ENCODE measurements at places on chromosomes 11 and 22.

DNA sequence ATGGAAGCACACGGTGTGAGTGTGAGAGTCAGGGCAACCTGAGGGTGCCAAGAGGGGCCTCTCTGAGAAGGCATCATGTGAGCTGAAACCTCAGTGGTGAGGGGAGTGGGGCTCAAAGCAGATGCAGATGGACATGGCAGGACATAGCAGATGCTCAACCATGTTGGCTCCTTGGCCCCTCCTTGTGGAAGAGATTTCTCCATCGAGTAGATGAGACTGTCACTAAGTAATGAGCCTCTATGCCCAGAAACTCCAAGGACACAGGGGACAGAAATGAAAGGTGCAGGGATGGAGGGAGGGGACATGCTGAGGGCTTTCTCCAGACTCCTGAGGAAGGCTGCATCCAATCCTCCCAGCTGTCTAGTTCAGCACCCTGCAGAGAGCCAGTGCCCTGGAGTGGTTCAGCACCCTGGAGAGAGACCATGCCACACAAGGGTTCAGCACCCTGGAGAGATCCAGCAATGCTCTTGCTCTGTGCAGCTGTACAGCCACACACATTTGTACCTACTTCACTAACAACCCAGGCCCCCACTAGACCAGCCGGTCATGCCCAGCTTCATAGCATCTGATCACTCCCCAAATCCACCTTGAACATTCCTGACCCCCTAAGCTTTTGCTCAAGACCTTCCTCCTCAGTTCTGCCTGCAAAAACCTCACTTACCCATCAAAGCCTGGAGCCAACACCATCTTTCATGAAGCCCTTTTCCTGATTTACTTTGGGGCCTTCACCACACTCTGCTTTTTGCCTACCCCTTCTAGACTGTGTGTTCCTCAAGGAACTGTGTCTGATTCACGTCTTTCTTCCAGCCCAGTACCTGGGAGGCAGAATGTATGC, 252.0 kb downstream of the CTTN start:
- no peak for DNase-seq

DNA sequence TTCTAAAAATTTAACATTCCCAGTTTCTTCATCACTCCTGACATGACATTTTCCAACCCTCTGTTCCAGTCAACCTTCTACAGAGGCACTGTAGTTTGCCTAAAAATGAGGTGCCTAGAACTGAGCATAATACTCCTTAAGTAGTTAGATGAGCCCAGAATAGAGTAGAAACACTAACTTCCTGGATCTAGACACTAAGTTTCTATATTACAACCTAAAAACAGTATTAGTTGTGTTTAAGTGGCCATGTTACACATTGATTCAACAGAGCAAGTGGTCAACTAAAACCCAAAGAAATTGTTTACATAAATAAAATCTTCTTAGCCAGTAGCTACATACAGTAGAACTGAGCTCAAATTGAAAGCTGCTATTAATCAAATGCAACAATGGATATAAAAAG, 1.3 kb downstream of the HPS5 start:
- DNase-seq: no peak

DNA sequence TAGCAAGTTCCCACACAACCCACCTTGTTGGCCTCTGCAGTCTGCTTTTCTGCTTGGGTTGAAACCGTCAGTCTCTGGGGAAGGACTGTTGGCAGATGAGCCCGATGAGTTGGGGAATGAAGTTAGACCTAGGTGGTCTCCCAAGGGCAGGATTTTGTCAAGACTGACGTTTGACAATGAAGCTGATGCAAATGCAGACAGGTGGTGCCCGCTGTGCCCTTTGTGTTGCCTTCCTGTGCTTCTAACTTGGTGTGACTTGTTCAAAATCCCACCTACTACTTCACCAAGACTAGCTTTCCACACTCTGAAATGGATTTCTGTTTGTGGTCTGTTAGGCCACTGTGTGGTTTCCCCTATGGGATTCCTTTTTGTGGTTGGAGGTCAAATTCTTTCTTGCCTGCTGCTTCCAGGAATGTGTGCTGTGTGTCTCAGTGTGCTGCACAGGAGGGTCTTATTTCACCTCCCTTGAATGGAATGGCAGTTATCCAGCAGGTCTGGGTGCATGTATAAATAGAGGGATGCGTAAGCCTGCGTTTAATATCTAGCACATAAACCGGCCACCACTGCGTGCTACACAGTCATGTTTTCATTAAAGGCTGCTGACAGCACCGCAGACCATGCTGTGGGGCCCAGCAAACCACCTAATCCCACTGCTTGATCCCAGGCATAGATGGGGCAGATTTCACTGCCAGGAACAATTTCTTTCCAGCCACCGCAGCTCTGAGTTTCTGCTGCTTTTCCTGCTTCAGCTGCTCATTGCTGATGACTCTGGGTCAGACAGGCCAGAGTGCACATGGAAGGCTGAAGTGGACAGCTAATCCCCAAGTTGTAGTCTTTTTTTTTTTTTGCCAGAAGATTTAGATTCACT, 44.8 kb downstream of the ADAMTS8 start:
- DNase-seq: no peak

DNA sequence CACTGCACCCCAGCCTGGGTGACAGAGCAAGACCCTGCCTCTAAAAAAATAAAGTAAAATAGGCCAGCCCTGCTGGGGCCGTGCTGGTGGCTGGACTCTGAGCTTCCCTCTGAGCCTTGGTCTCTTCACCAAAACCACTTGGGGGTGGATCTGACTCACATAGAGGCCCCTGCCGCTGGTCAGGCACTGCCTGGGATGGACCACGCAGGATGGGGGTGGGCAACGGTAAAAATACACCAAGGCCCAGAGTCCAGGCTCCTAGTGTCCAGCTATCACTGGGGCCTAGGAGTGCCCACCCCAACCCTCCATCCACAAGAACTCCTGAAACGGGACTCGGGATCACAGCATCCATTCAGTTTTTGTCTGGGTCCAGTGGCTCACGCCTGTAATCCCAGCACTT, 12.3 kb upstream of the UPK3A start:
- DNase-seq: no peak

- no peak for DNase-seq
These were observed 10.2 kb upstream of the ST3GAL4 start for GRCh38 chr11:126345283-126345682.

- DNase-seq: no peak
These were observed 47.6 kb upstream of the OLFML1 start for GRCh38 chr11:7437696-7438095.

- no peak for DNase-seq
These were observed 80.5 kb upstream of the WNT7B start for GRCh38 chr22:46057246-46058090.

GRCh38 chr22:43698403-43698802, 113.7 kb downstream of the EFCAB6 start:
- DNase-seq: no peak

DNA sequence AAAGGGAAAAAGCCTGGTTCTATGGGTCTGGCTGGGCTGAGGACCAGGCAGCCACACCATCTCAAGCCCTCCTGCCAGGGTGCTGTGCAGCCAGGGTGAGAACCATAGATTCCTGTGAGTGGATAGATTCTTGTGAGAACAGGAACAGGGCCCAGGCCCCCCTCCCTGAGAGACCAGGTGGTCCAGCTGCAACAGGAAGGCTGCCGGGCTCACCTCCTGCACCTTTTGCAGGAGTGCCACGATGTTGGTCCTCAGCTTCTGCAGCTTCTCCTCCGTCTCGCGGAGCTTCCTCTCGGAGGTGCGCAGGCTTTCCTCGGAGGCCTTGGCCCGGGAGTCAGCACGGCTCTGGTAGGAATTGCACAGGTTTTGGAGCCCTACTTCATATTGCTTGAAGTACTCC, 40.8 kb downstream of the MORC2 start:
- DNase-seq: no peak

DNA sequence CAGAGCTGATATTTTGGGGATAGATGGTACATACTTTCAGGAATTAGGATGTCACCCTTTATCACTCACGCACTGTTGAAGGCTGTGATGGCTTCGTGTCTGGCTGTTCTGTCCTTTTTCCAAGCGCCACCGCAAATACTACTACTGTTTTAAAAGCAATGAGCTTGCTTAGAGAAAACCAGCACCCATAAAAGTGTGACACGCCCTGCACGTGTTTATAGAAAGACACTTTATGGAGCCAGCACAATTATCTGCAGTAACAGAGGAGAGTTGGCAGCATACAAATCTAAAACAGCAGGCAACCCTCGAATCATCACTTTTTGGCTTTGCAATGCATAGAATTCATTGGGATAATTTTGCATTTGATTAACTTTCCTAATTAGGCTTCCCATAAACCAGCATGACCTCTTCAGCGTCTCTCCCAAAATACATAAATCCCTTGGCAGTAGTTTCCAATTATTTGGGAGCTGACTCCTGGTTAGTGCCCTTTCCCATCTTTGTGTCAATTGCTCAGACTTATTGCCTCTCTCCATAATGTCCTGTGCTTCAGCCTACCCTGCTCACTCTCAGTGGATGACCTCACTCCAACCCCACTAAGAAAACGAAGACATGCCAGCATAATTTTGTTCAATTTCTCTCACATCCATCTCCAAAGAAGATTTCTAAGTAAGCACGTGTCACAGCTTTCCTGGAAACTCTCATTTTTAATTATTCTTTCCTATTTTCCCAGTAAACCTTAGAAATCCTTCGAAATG, 118.7 kb upstream of the LARGE1 start:
- no peak for DNase-seq

DNA sequence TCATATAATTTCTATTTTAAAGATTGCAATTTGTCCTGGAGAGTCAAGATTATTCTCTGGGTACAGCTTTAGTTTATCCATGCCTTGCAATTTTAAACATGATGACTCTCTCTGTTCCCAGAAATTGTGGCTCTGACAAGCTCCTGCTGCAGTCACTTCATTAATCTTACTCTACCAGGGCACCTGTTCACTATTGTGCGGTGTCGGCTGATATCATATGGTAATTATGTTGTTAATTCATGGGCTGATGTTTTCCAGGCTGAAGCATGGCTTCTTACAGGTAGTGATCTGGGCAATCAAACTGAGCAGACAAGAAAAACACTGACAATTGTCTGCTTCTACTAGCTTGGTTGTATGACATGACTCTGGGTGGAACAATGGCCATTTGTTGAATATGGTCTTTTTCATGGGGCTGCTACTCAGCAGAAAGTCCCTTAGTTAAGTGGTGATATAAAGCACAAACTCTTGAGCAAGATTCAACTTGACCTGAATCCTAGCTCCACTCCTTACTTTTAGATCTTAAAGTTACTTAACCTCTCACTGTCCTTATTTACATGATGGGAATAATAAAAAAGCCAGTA, 230.7 kb downstream of the FAT3 start:
- DNase-seq: no peak

- no peak for DNase-seq
These were observed 43.7 kb downstream of the MED15 start for GRCh38 chr22:20550851-20551744.

- DNase-seq: no peak
These were observed 6.2 kb downstream of the GAL3ST1 start for GRCh38 chr22:30568137-30568805.

- no peak for DNase-seq
These were observed 32.8 kb downstream of the FAM227A start for GRCh38 chr22:38623351-38623750.

GRCh38 chr11:17985517-17985916, 27.3 kb downstream of the SERGEF start:
- DNase-seq: no peak

GRCh38 chr11:88535266-88535665, 197.7 kb upstream of the CTSC start:
- no peak for DNase-seq

DNA sequence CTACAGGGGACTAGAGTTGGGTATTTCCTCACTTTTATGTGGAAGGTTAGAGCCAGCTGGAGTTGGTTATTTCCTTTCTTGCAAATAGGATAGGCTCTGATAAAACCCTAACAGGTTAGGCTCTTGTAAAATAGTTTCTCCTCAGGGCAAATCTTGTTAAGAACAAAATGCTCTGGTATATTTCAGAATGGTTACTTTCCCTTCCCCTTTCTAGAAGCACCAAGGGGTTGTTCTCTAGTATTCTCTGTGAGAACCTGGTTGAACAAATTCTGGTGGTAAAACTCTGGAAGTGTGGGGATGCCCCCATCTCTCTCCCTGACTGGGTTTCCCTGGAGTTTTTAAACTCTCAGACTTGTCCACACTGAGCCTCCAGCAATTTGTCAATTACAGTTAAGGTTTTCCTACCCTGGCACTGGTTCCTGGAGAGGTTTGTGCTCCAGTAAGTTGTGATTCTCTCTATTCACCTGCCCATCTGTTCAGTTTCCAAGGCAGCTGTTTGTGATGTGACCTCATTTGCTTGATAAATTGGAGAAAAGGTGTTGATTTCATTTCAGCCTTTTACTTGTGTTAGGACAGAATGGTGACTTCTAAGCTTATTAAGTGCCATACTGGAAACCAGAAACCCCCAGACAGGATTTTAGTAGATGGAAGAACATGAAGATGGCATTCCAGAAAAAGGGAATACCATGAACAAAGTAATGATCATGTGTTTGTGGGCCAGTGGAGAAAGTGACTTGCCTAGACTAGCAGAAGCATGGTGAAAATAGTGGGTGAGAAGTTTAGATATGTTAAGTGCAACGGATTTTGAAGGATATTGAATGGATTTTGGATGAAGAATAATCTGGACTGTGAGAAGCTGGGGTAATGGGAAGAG, 64.6 kb downstream of the EXT2 start:
- DNase-seq: no peak

DNA sequence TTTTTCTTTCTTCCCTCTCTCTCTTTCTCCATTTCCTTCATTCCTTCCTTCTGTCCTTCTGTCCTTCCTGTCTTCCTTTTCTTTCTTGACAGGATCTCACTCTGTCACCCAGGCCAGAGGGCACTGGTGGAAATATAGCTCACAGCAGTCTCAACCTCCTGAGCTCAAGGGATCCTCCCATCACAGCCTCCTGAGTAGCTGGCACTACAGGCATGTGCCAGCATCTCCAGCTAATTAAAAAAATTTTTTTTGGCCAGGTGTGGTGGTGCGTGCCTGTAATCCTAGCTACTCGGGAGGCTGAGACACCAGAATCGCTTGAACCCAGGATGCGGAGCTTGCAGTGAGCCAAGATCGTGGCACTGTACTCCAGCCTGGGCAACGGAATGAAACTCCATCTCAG, 4.8 kb upstream of the DUSP8 start:
- no peak for DNase-seq

DNA sequence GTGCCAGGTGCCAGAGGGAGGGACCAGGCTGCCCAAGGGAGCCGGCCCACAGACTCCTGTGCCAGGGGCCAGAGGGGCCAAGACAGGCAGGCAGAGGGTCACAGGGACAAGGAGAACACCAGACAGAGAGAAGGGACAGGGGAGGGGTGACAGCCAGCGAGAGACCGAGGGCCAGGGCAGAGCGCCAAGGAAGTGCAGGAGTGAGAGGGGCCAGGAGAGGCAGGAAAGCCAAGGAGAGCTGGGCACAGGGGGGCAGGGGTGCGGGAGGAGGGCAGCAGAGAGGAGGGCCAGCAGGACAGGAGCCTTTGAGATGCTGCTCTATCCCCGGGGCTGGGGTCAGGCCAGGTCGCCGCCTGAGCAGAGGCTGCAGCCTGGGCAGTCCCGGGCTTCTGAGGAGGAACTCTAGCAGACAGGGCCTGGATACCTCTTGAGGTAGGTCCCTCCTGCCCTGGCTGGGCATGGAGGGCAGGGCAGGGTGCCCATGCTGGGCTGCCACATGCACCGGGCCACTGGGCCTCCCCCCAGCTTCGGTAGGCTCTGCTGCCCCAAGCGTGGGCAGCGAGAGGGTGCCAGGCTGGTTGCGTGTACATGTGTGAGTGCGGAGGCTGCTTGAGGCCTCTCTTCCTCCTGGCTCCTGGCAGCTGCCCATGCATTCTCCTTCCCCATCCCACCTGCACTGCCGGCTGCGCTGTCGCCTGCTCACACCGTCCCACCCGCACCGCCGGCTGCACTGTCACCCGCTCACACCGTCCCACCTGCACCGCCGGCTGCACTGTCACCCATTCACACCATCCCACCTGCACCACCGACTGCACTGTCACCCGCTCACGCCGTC, 12.2 kb downstream of the LSP1 start:
- no peak for DNase-seq
